ENCODE measurements at places on chromosomes 3 and 15. TPM values are rescaled to one million over a fixed set of nuclear protein-coding genes. Genes with fewer than 3 reads are reported as not detected.

- no peak for DNase-seq
Measured at GRCh38 chr3:113054552-113054951, 63.8 kb downstream of the GTPBP8 start.

DNA sequence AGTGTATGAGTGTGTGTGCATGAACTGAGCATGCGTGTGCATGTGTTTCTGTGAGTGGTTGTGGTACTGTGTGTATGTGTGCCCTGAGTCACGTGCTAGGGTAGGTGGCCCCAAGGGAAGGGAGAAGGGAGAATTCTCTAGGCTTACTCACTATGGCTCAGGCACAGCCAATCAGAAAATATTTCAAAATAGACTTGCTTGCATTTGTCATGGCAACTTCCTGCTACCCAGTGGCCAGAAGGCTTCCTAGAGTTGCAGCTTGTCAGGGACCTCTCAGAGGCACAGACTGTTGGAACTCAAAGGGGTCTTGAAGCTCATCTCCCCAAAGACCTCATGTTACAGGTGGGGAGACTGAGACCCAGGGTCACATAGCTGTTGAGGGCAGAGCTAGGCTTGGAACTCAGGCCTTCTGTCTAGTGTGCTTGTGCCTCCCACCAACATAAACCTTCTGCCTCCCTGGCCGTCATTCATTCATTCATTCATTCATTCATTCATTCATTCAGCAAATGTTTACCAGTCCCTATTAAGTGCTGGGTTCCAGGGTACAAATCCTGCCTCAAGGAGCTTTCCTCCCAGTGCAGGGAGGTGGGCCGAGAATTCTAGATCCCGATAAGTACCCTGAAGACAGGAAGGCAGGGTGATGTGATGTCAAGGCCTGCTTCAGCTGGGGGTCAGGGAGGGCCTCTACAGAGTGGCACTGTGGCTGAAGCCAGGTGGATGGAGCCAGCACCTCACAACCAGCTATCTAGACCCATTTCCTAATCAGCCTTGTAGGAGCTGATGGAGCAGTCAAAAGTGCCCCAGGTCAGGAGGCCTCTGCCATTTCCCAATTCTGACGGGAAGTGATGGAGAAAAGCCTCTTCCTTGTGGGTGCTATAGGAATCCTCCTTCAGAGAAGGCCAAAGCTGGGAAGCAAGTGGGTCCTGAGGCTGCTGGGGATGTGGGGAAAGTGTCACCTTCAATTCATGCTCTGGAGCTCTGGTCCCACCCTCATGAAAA lies 10.9 kb upstream of the RFT1 start:
- DNase-seq, result no peak

DNA sequence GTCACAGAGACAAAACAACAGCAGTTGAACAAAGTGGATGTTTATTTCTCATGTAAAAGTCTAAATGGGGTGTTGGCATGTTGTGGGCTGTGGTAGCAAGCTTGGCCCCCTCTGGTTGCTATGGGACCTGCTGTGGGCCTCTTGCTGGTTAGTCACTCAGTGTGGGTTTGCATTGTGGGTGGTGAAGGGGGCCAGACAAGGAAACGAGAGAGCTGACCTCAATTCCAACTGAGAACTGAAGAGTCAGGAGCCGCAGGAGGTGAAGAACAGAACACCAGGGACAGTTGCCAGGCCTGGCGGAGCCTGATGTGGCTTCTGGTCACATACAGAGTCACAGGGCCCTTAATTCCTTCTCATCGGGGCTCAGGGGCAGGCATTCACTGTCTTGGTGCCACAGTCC lies 1.9 kb upstream of the ADPGK start:
- no peak for DNase-seq

GRCh38 chr15:39624806-39625205 lies 43.9 kb downstream of the THBS1 start:
- DNase-seq, result no peak

DNA sequence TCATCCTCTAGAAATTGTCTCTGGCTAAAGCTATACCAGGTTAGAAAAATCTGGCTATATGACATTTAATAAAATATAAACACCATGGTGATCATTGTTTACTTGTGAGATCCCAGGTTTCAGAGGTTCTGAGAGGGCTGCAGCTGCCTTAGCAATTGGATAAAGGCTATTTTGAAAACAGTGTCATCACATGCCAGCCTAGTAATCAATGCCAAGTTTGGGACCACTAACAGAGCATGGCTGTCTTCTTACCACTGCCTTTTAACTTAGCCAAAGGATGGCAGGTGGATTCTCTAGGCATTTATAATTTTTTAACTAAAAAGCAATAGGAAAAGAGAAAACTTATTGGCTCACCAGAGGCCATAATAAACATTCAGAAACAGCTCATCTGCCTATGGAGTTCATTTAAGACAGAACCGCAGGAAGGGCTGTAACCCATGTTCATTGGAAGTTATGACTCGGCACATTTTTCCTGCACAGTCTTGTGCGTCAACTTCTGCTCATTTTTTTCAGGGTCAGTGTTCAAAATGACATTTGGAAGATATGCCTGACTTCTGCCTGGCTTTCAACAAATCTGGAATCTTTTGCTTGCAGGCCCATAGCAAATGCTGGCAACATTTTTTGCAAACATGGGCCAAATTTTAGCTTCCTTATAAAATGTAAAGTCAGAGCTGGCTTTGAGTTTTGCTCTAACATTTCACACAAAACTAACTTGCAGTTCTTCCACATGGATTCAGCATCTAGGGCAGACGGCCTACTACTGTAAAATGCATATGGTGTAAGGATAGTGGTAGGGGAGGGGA lies 476.0 kb upstream of the TBL1XR1 start:
- DNase-seq, result no peak

GRCh38 chr3:13497386-13497785 lies 17.3 kb downstream of the HDAC11 start:
- DNase-seq, result no peak

GRCh38 chr3:13352621-13353131 lies 67.4 kb downstream of the NUP210 start:
- no peak for DNase-seq

DNA sequence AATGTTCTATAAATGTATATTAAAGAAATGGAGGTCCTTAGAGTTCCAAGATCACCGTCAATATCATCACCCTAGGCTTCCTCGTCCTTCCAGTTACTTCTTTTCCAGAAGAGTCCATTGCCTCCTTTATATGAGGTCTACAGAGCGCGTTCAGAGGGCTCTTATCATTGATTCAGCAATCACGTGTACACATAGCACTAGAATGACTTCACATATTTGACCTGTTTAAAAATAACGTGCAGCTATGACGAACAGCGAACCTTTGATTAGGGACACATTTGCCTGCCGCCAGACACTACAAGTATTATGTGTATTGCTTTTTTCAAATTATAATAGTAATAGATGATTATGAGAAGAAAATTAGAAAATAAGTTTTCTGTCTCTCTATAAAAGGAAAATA lies 26.0 kb downstream of the IGF1R start:
- no peak for DNase-seq

DNA sequence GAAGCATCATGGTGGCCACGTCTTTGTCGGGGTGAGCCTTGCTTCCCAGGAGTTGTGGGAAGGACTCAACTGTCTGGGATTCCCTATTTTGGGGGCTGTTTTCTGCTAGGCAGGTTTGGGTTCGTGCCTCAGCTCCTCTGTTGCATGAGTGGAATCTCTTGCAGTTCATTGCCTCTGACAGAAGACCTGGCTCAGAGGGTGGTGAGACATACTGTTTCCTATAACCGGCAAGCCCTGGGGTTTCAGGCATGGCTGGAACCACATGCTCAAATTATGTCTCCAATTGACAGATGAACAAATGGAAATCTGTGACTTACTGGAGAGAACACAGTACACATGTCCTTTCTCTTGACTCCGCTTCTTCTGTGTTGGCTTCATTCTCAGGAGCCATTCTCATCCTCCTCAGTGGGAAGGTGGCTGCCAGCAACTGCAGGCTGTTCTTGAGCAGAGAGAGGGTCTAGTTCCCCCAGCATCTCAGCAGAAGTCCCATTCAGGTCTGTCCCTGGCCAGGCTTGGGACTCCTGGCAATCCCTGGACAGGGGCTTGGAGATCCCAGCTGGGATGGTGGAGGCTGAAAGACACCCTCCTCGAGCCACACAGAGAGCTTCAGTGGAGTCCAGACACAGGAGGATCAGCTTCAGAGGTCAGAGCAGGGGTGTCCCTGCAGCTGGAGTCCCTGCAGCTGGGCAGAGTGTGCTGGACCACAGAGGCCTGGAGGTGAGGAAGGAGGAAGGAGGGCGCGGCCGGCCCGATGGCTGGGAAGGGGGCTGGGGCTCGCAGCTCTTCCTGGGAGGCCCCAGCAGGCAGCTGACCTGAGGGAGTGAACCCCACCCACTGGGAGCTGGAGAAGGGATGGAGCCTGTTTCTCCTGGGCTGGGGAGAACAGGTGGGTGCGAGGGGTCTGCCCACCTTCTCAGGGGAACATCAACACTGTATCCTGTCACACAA lies 97.6 kb downstream of the LSM3 start:
- DNase-seq, result no peak

GRCh38 chr15:41501931-41502794 lies 8.5 kb downstream of the ITPKA start:
- DNase-seq, result no peak

DNA sequence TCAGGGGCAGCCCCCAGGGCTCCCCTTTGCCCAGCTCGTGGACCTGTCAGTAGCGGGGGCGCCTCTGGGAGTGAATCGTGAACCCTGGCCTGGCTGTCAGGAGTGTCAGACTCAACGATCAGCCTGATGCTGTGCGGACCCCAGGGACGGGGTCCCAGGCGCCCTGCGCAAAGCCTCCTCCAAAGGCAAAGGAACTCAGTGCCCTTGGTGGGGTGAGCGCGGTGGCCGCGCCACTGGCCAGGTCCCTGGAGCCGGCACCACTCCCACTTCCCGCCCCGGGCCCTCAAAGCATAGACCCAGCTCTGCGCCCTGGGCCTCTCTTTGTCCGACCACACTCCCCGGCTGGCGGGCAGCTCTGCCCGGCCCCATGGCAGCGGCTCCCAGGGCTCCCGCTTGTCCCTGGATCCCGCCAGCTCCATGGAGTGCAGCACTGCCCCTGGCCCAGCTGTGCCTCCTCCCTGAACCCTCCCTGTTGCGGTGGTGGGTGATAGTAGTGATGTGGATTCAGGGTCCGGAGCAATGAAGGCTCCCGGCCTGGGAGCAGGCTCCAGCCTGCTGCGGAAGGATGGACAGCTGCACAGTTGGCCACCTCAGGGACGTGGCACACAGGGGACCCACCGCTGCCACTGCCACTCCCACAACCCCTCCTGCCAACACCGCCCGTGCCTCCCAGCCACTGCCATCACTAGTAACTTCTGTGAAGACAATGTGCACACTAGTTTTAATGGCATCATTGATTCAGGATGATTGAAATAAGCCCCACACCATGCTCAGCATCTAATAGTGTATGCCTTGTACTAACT lies 263.8 kb downstream of the ZBBX start:
- no peak for DNase-seq

DNA sequence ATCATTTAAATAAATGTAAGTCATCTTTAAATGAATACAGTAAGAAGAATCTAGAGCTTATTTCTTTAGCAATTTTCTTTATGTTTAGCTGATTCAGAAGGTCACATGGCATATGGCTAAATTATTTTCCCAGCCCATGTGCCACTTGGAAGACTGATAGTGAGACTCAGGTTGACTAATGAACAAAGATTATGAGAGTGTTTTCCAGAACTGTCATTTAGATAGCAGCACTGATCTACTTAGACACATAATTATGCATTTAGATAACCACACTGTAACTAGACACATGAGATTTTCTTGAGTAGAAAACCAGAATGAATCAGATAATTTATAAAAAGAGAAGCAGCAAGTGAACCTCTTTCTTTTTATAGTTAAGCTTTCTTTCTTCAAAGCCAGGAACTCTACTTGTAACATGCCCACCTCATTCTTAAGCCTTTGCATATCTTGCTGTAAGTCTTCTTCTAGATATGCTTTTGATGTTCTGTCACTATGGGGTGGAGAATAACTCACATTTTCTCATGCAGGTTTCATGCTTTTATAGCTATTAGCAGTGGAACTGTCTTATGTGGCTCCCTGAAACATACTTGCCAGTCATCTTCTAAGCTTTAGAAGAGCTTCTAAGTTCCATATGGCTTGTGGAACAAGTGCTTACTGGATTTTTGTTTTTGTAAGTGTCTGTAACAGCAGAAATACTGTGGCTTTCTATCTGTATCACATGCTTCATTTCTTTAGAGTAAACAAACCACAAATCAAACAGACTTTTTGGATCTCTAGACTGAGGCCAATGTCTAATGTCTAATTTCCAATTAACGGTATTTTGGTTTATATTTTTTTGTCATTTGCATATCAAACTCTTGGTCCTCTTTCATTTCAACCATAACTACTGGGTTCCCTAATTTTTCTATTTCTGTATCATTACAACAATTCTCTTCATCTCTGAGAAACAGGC lies 101.4 kb downstream of the LMLN start:
- no peak for DNase-seq

DNA sequence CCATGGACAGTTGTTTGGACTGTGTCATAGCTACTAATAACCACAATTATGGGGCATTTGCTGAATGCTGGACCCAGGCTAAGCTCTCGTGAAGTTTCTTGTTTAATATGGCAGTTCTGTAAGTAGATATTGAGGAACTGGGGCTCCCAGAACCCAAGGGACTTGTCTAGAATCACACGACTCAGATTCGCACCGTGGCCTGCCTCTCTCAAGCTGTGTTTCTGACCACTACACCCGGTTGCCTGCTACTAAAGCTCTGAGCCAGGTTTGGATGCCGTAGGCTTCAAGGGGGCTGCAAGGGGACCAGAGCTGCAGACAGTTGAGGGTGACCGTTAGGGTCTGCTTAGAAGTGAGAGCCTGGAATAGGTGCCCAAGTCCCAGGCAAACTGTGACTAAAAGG lies 11.5 kb downstream of the TEX264 start:
- DNase-seq, result no peak

- no peak for DNase-seq
Measured at GRCh38 chr15:99932676-99933402, 199.6 kb upstream of the LYSMD4 start.

DNA sequence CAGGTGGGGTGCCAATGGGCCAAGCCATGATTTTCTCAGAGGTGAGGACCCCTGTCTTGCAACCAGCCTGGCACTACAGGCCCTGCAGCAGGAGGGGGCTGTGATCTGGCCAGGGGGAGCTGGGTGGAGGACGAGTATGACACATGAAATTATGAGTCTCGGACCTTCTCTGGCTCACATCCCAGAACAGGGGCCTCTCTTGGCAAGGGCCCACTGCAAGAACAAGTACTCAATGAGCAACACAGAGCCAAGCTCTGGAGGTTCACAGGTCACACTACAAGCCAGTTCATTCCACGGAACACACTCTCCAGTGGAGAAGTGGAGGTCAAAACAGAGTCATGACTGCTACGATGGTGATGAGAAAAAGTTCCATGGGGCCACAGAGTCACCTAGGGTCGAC lies 28.3 kb downstream of the CCDC32 start:
- peak; percentile 42 for DNase-seq

DNA sequence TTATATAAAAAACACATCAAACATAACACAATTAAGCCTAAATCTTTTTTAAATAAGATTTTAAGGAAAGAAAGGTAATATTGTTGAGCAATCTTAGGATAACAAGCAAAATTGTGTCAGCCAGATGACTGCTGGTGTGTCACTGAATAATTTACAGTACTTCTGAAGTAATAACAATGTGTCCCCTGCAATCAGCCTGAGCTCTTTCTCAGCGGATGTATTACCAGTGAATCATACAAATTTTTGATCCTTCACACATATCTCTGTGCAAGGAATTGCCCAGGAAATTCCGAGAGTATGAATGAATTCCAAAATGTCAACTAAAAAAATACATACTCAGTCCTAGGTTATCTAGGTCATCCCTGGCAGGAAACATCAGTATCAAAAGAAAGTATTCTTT lies 76.6 kb upstream of the PTX3 start:
- no peak for DNase-seq

The C3orf22 gene
- polyA plus RNA-seq, result 0.25 TPM

The SYNPR gene
- 0.09 TPM for polyA plus RNA-seq

The CLDN16 gene
- 29.3 TPM for polyA plus RNA-seq

The MESD gene
- 41.4 TPM for polyA plus RNA-seq

The CCDC33 gene
- 9.1 TPM for polyA plus RNA-seq

The SHF gene
- polyA plus RNA-seq, result 19.2 TPM
